ENCODE measurements at places on chromosomes 2 and 18.

DNA sequence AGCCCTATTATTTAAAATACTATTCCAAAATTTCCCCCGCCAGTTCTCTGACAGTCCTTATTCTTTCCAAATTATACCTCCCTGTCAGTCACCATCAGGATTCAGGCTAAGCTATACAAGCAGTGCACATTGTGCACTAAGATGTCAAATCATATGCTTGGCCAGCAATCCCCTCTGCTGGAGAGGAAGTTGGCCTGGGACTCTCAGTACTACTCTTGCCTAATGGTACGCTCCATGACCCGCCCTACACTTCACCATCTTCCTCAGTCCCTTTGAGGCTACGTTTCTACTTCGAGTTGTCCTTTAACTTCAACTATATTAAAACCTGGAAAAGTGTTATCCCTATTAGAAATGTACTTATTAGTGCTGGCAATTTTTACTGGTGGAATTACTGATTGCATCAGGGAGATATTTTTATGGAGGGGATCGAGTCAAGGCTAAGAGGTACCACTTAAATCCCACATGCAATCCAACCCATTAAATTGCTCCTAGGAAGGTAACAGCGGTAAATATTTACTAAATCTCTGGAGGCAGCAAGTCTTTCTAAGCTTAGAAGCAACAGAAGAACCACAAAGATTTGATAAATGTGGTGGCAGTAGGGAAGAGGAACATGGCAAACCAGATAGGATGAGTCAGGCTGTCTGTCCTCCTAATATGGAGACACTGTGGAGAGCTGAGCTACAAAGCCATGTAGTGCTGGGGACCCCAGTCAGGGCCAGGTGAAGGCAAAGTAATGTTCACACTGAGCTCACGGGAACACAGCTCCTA is 2.7 kb downstream of the USP40 start:
- no peak for DNase-seq

- DNase-seq = no peak
These were observed 58.1 kb upstream of the TMEM182 start for GRCh38 chr2:102703748-102704147.

GRCh38 chr2:211934811-211935210 is 603.8 kb downstream of the ERBB4 start:
- DNase-seq = no peak

GRCh38 chr2:150974234-150974633 is 287.4 kb downstream of the RBM43 start:
- no peak for DNase-seq

GRCh38 chr2:158221063-158222020 is 119.7 kb downstream of the UPP2 start:
- DNase-seq = no peak

GRCh38 chr2:156576005-156576404 is 139.8 kb downstream of the GPD2 start:
- no peak for DNase-seq

- DNase-seq = no peak
These were observed 562.1 kb downstream of the NRXN1 start for GRCh38 chr2:50469784-50470183.

DNA sequence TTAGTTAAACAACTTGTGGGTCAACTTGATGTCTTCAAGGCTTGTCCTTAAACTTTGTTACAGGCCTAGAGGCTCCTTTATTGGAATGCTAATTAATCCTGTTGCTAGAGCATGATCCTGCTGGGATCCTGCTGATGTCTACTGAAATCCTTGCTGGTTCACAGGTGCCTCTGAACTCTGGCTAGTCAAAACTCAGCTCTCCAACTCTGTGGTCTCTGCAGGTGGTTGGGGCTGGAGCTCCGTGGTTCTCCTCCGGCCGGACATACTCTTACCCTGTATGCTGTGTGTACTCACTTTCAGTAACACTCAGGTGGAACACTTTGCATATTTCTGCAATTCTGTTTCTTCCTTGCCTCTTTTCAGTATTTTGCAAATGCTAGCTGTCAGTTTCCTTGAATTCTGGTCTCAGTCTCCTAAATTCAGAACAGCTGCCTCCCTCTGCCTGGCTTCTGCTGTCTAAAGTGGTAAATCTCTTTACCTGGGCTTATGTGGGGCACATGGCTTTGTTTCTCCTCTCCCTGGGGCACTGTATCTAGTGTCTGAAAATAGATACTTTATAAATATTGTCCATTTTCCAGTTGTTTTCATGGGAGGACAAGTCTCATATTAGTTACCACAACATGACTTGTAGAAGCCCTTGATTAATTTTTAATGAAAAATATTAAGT is 113.0 kb downstream of the ATP9B start:
- no peak for DNase-seq

DNA sequence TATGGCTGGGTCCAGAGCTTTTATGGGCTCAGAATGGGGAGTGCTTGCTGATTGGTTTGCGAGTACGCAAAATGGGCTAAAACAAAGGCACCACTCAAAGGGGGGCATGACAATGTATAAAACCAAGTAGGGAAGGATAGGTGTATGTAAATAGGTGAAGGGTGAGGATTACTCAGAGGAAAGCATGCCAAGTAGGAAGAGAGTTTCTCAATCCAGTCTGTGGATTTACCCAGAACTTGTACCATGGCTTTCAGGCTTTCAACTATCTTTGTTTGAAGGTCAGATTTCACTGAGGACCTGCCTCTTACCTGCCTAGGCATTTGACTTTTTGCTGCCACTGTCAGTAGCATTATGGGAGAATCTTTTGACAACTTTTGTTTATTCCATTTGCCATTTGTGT is 92.3 kb downstream of the RAB3GAP1 start:
- no peak for DNase-seq

- no peak for DNase-seq
These were observed 71.4 kb upstream of the OTOS start for GRCh38 chr2:240211598-240212424.

- no peak for DNase-seq
These were observed 209.2 kb upstream of the STON1 start for GRCh38 chr2:48320742-48321141.

DNA sequence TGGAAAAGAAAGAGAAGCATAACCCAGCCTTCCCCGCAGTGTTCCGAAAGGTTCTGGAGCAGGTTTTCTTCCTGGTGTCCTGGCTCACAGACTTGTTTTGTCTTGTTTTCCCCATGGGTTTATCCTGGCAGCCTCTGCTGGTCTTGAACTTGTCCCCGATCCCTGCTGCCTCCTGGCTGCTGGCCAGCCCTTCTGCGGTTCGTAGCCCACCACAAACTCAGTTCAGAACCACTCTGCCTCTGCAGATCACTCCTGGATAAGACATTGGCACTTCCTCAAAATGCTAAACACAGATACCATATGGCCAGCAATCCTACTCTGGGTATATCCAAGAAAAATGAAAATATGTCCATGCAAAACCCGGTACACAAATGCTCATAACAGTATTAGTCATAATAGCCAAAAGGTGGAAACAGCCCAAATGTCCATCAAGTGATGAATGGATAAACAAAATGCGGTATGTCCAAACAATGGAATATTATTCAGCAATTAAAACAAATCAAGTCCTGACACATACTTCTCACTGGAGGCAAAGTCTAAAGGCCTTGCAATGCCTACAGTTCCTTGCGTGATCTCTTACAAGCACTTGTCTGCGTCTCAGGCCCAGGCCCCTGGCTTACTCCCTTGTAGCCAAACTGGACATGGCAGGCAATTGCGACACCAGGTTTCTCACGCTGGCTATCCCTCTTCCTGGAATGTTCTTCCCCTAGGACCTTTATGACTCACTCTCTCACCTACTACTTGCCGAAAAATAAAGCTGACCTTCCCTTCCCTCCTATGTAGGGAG is 28.0 kb upstream of the ARHGEF4 start:
- no peak for DNase-seq

DNA sequence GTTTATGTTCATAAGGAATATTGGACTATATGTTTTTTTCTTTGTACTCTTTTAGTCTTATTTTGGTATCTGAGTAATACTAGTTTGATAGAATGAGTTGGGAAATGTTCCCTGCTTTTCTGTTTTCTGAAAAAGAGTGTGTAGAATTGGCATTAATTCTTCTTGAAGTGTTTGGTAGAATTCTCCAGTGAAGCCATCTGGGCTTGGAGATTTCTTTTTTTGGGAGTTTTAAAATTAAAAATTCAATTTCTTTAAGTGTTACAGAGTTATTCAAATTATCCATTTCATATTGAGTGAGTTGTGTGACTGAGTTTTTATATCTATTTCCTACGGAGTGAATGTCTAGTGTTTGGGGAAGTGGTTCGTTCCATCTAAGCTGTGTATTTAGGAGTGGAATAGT is 80.6 kb upstream of the HS6ST1 start:
- no peak for DNase-seq

DNA sequence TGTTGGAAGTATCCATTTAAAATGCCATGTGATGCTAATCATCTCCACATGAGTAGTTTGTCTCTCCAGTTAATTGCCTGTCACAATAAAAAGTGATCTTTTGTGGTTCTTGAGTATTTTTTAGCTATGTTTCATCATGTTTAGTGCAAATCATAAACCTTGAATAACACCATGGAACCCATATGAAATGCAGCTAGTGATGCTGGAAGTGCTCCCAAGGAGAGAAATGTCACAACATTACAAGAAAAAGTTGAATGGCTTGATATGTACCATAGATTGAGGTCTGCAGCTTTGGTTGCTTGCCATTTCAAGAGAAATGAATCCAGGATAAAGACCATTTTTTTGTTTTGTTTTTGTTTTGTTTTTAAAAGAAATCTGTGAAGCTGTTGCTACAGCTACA is 14.3 kb downstream of the PTPN4 start:
- no peak for DNase-seq

DNA sequence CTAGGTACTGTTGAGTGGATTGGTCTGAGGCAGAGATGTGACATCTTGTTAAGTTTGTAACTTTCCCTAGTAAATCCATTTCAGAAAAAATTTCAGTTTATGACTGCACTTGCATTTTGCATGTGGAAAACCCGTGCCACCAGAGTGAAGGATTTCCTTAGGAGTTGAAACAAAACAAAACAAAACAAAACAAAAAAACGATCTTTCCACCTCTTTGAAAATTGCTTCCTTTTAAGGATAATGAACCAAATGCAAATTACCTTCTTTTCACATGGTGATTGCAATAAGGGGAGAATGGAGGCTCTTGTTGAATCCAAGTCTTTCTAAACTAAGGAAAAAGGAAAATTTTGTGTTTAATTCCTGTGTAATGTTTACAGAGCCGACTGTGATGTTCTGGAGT is 43.2 kb downstream of the PHLPP1 start:
- DNase-seq = no peak

- no peak for DNase-seq
These were observed 20.9 kb downstream of the OXER1 start for GRCh38 chr2:42742740-42743658.

DNA sequence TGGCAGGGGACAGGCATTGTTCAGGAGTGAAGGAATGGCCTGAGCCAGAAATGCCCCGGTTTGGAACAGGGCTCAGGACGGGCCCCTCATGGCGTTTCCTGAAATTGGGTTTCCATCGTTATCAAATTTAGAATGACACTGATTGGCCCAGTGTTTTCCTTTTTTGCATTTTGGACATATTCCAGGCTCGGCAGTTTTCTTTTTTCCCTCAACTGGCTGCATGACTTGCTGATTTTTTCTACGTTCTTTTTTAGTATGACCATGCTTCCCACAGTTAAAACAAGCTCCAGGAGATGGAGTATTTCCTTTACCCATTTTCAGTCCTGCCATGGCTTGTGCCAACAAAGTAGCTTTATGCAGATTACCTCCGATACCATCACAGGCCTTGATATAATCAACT is 20.4 kb upstream of the LYG2 start:
- no peak for DNase-seq

DNA sequence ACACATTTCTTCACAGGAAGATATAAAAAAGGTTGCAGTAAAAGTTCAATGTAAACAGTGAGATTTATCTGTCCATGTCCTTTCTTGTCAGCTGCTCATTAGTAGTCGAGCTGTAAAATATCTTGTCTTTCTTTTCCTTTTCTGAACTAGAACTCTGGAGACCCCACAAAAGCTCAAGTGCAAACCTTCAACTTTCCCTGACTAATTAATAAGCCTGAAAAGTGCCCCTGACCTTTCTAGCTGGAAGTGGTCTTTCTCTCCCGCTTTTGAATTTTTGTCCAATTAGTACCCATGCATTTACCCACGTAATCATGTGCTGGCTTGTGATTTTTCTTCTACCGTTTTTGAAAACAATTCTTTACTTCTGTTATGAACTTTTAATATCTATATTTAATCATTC is 63.6 kb upstream of the EHBP1 start:
- DNase-seq = no peak

- DNase-seq = no peak
These were observed 117.9 kb upstream of the NETO1 start for GRCh38 chr18:72985686-72986085.

GRCh38 chr2:207352978-207353671 is 176.6 kb upstream of the CREB1 start:
- no peak for DNase-seq

- no peak for DNase-seq
These were observed 14.0 kb upstream of the IMP4 start for GRCh38 chr2:130328710-130329109.

DNA sequence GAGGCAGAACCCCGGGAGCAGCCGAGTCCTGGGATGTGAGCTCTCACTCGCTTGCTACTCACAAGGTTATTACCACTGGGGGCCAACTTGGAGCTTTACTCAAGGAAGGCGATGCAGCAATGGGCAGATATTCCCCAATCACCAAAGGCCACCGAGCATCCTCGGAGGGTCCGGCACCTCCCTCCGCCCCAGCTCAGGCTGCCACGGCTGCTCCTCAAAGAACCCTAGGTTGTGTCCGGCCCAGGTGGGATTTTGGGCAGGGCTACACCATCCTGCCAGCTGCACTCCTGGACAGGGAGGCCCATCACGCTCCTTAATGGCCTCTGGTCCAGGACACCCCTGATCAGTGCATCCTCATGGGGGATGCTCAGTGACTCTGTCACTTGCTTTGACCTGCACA is 24.8 kb downstream of the FBLN7 start:
- DNase-seq = no peak

- no peak for DNase-seq
These were observed 50.1 kb downstream of the TIMM21 start for GRCh38 chr18:74198453-74198852.

DNA sequence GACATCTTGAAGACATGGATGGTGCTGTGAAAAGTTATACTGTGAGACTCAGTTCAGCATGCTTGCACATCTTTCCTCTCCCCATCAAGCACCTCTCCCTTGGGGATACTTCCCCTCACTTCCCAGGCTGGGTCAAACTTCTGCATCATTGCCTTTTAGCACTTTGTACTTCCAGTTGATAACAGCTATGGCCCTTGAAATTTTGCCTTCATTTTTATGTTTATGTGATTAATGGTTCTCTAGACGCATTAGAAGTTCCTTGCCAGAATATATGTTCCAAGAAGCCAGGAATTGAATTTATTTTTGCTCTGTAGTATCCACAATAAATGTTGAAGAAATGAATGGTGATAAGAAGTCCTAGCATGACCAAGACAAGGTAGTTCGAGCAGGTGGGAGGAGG is 120.9 kb upstream of the ST6GAL2 start:
- DNase-seq = no peak

- no peak for DNase-seq
These were observed 864.7 kb downstream of the TRIB2 start for GRCh38 chr2:13581471-13581870.

- DNase-seq = no peak
These were observed 36.2 kb downstream of the SNED1 start for GRCh38 chr2:241034490-241035141.

Measured in stimulated activated effector memory CD8-positive, alpha-beta T cell treated with anti-CD3 and anti-CD28 coated beads, Interleukin-12 subunit alpha, Interleukin-12 subunit beta, amount 100 ng/mL, for 72 hours (primary cell).